ENCODE measurements at places on chromosomes 5 and 9. TPM values are rescaled to one million over a fixed set of nuclear protein-coding genes. Genes with fewer than 3 reads are reported as not detected.
A peak's percentile ranks its signal among the peaks of the same experiment; 100 is the strongest.

CD14 gene
- 0.52 TPM for total RNA-seq

TLX3 gene
- total RNA-seq, result not detected

FOXD4L5 gene
- total RNA-seq, result 1.5 TPM

PPP3R2 gene
- total RNA-seq, result not detected

PSAT1 gene
- total RNA-seq, result 278 TPM

TAF11L5 gene
- not detected for total RNA-seq

SMAD5 gene
- 94.5 TPM for total RNA-seq

PTRH1 gene
- 8.9 TPM for total RNA-seq

PRLR gene
- total RNA-seq, result not detected

ENTPD2 gene
- total RNA-seq, result not detected

CCNI2 gene
- total RNA-seq, result not detected

DNA sequence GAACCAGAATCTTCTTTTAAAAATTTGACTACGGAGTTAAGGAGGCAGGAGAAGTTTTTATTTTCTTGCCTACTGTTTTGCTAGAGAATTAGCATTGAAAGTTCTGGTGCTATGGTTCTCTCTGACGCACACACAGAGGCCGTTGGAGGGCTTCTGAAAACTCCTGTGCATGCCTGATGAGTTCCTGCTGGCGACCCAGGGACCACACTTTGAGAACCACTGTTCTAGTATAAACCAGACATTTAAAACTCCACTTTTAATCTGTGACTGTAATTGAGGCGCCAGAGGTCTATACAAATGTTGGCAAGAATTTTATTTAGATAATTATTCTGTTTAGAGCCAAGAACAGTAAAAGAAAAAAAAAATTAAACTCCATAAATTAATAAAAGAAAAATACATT lies 99.5 kb upstream of the OTULINL start:
- DNase-seq, result no peak

- no peak for DNase-seq
Measured at GRCh38 chr5:122559676-122560075, 215.2 kb upstream of the SNX2 start.

- no peak for DNase-seq
Measured at GRCh38 chr9:75658301-75658905, 232.1 kb upstream of the PCSK5 start.

DNA sequence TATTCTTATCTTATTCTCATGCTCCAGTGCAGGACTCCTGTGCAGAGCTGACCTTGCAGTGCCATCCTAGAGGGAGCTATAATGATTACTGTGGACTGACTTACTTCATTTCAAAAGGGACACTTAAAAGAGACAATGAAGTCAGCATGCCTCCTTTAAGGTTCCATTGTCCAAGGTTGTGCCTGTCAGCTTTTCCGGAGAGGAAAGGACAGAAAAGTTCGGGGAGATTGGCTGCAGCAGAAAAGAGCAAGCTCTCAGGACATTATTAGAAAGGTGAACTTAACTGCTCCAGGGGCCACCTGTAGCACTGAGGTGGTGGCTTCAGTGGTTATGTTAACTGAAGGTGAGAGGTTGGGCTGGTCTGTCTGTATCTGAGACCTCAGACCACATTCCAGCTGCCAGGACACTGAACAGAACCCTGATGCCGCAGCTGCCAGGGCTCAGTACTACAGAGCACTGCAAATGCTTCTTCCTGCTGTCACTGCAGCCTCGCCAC lies 112.9 kb downstream of the ST8SIA4 start:
- peak; percentile 74 for DNase-seq

DNA sequence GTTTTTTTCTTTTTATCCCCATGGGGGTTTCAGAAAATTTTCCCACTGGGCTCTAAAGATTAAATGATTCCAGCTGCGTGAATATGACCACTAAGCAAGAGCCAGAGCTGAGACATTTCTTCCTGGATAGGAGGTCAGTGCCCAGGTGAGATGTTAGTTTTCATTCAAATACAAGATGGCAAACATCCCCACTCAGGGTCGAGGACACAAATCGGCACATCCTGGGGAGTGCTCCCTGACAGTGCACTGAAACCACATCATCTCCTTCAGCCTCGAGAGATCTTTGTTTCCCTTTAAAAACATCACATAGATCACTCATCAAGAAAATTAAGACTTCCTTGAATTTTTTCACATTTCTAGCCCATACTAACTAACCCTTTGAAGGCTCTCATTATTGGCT lies 273.2 kb upstream of the PANK3 start:
- DNase-seq, result no peak

- DNase-seq, result no peak
Measured at GRCh38 chr5:21831145-21831787, 1021.9 kb downstream of the CDH12 start.

GRCh38 chr9:136151214-136151804 lies 32.6 kb upstream of the TMEM250 start:
- DNase-seq, result no peak

DNA sequence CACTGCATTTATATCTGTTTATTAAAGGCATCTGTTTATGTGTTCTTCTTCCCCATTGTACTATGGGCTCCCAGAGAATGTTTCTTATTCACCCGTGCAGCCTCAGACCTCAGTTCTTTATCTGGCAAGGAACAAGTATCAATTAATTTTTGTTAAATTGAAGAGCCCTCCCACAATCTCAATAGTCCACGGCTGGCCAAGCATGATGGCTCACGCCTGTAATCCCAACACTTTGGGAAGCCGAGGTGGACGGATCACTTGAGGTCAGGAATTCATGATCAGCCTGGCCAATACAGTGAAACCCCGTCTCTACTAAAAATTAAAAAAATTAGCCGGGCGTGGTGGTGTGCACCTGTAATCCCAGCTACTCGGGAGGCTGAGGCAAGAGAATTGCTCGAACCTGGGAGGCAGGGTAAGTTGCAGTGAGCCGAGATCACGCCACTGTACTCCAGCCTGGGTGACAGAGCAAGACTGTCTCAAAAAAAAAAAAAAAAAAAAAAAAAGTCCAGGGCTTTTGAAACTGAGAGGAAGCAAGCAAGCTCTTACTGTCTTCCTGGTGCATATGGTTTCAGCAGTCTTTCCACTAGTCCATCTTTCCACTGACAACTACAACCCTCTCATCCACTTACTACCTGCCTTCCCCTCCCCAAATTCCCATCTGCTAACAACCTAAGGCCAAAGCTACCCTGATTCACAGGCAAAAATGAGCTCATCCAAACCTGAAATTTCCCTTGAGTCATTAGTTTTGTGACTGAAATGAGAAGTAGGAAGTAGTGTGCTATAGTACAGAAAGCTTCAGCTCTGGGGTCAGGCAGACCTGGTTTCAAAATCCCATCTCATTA lies 2.3 kb upstream of the HK3 start:
- no peak for DNase-seq

DNA sequence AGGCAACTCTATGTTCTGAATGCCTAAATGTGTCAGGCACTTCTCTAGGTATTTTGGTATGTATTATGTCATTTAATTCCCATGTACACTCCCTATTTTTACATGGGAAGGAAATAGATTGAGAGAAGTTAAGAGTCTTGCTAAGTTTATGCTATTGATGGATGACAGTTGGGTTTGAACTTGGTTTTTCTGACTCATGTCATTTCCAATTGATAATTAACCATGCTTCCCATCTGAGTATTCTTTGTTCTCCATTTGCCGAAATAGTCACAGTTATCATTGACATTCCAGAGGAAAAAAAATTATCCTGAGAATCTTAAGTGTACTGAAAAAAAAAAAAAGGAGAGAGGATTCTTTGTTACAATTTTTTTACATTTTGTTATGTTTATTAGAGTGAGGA lies 23.1 kb upstream of the DMRTA1 start:
- DNase-seq, result no peak

GRCh38 chr5:90398726-90399125 lies 10.8 kb downstream of the CETN3 start:
- DNase-seq, result no peak

DNA sequence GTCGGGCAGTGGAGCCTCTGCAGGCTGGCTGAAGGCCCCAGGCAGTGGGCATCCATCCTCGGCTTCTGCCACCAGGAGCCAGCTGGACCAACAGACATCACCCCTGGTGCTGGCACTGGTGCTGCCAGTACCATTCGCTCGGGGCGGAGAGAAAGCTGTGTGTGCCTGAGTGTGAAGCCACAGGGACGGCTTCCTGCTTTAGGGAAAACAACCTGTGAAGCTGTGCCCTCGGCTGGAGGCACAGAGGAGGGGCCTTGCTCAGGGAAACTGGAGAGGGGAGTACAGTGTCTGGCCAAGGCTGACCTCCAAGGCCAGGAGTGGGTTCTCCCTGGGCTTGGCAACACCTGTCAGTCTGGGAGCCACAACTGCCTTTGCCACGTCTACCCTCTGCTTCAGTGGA lies 38.3 kb downstream of the NEK6 start:
- no peak for DNase-seq

GRCh38 chr5:170252720-170253350 lies 20.1 kb downstream of the C5orf58 start:
- DNase-seq, result no peak

DNA sequence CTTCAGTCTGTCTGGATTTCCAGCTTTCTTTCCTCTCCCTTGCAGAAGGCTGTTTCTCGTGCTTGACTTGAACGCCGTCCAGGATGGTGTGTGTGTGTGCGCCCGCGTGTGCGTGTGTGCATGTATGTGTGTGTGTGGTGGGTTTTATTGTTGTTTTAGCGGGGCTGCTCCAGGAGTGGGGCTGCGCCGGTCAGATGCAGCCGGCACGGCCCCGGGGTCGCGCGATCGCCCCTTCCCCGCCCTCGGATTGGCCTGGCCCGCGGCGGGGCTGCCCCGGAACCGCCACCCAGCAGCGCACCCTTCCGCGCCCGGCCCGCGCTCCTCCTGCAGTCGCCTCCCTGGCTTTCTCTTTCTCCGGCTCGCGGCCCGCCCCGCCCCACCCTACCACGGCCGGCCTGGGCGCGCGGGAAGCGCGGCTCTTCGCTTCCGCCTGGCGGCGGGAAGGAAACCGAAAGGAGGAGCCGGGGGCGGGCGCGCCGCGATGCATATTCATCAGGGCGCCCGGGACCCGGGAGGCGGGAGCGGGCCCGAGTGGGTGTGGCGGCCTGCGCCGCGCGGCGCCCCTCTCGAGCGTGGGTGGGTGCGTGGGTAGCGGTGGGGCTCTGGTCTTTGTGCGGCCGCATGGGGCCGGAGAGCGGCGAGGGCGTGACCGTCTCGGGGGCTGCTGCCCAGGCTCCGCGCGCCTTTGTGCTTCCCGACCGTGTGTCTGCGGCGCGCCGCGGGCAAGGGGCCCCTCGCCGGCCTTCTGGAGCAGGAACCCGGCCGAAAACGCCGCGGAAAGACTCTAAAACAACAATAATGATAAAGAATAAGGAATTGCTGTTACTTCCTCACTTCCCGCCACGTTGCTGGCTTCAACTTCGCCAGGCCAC lies 8.5 kb upstream of the NFIB start:
- peak; percentile 94 for DNase-seq

DNA sequence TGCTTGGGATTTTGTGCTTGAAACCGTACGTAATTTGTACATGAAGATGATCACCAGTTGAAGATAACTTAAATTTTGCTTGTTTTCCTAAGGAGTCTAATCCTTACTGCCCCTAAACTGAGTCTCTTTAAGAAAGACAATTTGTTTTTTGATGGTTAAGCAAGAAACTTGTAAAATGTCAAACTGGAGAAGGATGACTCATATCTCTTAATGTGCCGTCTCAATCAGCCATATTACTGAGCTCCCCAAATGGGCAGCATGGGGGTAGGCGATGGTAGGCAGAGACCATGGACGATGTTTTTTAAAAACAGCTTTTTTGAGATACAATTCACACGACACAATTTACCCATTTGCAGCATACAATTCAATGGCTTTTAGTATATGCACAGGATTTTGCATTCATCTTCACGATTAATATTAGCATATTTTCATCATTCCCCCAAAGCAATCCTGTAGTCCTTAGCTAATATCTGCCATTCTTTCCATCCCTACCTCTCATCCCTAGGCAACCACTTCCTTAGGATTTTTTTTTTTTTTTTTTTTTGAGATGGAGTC lies 14.3 kb downstream of the ARHGAP26 start:
- DNase-seq, result no peak

DNA sequence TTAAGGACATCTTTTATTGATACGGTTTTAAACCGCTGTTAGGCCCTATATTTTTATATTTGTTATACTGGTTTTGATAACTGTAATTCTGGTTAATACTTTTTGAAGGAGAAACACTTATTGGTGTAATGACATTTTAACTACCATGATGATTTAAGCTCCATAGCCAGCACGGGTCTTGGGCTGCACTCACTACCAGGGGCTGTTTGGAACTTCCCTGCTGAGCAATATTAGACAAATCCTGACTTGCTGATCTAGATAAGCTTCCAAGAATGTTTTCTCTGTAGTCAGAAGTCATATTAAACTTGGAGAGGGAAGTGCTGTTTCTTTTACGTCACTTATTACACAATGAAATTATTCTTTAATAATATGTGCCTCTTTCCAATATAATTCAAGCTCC lies 540.0 kb upstream of the GRAMD2B start:
- no peak for DNase-seq

DNA sequence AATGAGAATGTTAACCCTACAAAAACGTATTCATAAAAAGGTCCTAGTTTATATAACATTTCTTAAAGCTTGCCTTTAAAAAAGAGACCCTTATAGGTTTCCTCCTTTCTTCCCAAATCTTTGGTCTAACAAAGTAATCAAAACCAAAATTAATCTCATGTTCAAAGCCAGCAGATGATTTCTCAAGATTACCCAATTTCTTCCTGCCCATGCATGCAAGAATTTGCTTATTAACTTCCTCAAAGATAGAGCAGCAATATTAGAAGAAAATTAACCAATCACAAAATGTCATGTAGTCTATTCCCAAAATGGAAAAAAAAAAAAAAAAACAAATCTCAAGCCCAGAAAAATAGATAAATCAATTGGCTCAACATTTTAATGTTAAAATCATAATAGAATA lies 114.9 kb downstream of the MLLT3 start:
- no peak for DNase-seq

DNA sequence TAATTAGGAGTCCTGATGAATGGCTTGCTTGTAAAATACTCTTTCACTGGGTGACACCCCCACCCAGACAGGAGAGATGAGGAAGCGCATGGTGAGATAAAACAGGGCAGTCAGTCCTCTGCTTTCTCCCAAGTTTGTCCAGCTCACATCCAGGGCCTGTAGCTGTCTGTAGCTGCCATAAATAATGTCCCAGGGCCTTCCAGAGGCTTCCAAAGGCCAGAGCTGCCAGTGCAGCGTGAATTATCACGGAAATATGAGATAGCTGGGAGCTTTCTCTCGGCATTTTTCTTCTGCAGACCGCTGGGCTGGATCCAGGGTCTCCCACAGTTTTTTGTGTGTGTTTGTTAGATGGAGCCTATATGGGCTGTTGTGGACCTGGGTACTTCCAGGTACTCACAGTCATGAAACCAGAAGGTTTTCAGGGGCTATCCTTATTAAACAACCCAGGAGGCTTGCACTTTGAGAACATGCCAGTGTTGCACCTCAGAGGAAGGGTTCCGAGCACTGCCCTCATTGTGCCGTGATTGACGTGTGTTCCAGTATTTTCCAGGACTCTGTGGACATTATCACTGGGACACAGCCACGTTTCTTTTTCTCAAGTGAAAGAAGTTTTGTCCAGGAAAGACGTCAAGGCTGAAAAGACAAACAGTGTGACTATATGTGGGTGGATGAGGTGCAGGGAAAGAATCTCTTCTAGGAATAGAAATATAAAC lies 117.5 kb downstream of the FGF1 start:
- no peak for DNase-seq

All from OCI-LY7 (cell line).